ENCODE measurements at places on chromosomes 12 and 14.

DNA sequence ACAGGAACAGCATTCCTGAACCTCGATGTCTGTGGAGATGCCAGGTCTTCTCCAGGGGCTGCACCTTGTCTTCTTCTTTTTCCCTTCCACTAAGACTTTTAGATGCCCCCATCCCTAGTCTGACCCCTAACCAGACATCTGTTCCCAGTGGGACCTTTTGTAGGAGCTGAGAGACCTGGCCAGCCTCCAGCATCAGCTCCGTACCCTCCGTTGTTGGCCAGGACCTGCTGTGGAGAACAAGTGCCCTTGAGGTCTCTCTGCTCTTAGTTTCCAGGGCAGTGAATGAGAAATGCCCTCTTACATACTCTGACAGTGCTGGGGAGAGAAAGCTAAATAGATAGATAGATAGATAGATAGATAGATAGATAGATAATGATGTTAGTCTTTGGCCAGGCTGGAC is 16.8 kb upstream of the SDR39U1 start:
- no peak for DNase-seq

GRCh38 chr14:53567236-53567780 is 389.3 kb downstream of the BMP4 start:
- no peak for DNase-seq

DNA sequence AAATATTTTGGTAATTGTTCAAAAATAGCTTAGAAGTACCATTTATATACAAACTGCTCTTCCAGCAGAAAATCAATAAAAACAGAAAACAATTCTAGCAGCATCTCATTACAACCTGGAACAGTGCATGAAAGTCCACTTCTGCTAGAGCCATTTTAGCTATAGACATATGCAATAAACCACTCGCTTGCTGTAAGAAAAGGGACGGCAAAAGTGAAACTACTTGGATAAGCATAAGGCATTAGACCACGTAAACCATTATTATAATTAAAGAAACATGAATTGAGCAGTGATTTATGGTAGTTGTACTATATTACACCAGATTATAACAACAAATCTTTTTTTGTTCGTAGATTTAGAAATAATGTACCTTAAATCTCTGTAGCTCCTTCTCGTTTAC is 48.7 kb downstream of the LRIG3 start:
- DNase-seq = no peak

- DNase-seq = no peak
Observed at GRCh38 chr12:42612231-42612613, 22.7 kb upstream of the PRICKLE1 start.

- DNase-seq = no peak
Observed at GRCh38 chr14:51430633-51431032, 190.6 kb downstream of the TMX1 start.

DNA sequence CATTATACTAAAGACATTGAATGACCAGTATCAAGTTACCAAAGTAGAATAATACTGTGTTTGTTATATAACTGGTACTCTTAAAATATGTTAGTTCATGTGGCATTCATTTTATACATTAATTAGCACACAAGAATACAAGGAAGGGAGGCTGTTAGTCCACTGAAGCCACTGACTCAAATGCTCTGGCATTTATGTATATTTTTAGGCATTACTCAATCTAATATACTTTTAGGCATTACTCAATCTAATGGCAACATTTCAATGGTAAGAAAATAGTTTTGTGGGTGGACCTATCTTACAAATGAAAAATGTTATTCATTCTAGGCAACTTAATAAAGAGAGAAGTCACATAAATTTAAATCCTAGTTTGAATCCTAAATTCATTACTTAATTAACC is 874.4 kb upstream of the USP15 start:
- DNase-seq = no peak

- no peak for DNase-seq
Observed at GRCh38 chr12:20508359-20508758, 140.0 kb downstream of the PDE3A start.

- no peak for DNase-seq
Observed at GRCh38 chr12:54997929-54998522, 13.5 kb upstream of the TESPA1 start.

GRCh38 chr12:130668286-130669204 is 47.6 kb downstream of the RIMBP2 start:
- no peak for DNase-seq

All from HuH-7 (cell line).